ENCODE measurements at places on chromosomes 6 and 20.

DNA sequence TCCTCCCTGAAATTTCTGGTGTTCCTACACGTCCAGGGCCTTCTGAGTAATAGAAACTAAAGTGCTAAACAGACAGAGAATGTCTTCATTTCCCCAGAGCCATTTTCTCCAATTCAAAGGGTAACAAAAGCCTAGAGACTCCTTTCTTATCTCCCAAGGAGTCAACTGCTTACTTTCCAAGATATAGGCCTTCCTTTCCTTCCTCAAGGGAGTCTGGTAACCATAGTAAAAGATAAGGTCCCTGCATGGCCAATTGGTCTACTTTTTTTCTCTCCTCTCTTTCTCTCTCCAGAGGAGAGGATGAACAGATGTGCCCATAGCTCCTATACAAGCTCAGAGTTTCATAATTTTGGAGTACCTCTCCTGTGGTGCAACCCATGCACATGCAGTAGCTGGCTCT is 185.7 kb downstream of the ASCC3 start:
- DNase-seq = no peak

DNA sequence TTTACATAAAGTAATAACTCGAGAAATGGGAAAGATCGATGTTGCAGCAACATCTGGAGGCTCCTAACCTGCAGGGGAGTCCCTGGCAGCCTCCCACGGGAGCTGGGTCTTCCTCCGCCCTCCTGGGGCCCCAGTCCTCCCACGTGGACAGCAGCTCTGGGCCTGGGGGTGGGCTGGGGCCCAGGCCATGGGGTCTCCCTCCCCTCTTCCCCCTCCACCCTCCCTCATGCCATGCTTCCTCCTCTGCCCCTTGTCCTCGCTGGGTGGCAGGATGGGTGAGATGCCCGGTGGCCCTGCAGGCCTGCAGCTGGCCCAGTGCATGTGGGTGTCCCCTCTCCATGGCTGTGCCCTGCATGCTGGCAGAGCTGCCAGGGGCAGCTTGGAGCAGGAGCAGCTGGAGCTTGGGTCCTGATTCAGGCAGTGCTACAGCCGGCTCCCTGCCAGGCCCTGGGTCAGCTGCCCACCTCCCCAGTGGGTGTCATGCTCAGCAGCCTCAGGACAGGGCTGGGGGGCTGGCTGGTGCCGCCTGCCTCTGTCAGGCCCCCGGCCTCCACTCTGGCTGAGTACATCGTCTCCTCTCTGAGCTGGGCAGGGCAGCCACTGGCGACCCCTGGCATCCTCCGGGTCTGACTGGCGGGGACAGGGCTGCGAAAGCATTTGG is 48.9 kb upstream of the BHLHE23 start:
- DNase-seq = no peak

- DNase-seq = no peak
These were observed 75.7 kb downstream of the SYNDIG1 start for GRCh38 chr20:24545168-24545567.

- no peak for DNase-seq
These were observed 1.2 kb upstream of the SRC start for GRCh38 chr20:37344506-37345338.

Measured in BE2C (cell line).